ENCODE measurements at places on chromosomes 7 and 10. TPM values are rescaled to one million over a fixed set of nuclear protein-coding genes. Genes with fewer than 3 reads are reported as not detected.

DNA sequence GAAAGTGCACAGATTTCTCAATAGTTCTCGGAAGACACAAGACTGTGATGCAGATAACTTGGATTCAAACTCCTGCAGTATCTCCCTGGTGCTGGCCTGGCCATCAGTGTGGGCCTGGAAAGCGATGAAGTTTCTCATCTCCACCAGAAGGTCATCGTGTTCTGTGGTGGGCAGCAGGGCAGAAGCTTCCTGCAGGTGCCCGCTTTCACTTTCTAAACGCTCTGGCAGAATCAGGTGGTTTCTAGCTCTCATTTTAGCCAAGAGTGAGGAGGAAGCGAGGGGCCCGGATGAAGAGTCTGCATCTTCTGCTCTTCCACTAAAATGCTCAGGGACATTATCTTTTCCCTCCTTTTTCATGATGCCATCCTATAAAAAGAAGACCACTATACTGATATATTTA is 63.0 kb upstream of the DRGX start:
- DNase-seq, result no peak

DNA sequence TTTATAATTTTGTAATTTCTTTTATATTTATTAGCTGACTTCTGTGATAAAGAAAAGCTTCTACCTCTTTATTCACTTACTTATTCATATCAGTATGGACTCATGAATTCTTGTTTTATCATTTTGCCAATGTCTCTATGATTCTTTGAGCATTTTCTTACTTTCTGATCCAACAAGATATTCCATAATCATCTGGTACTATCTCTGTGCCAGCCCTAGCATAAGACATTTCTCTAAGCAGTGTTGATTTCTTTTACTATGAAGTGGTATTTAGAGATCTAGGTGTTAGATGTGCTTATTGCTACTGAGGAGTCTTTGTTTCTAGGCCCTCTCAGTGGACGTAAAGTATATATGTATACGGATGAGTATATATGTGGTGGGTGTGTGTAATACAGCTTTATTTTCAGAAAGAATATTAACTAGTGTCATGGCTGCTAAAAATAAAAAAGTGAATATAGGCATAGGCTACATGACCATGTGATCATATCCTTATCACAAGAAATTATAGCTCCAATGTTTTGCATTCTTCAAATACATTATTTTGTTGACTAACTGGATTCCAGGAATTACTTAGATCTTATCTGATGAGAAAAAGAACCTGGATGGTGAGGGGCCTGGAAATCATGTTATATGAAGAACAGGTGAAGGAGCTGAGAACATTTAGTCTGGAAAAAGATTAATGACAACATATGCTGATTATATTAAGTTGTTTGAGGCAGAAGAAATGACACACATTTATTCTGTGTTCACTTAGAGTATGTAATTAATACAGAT is 13.1 kb downstream of the PHTF2 start:
- no peak for DNase-seq

DNA sequence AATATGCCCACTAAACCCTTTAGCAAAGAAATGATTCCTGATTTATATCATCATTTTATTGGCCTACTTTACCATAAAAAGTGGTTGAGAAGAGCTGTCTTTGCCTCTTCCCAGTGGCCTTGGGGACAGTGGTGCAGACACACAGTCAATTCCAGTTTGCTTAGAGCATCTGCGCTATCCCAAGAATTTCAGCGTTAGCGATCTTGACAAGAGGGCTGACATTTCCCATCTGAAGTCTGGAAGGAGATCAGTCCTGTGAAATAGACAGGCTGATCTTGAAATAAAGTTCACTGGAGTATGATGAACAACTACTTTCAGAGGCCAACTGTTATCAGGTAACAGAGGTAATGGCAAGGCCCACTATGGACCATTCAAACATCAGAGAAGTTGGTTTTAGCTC is 475.3 kb upstream of the NRP1 start:
- DNase-seq, result no peak

GRCh38 chr10:100972904-100973535 is 3.7 kb downstream of the SEMA4G start:
- no peak for DNase-seq

GRCh38 chr10:62831346-62831745 is 15.2 kb upstream of the EGR2 start:
- DNase-seq, result no peak

- no peak for DNase-seq
These were observed 79.8 kb downstream of the ABI1 start for GRCh38 chr10:26780793-26781601.

DNA sequence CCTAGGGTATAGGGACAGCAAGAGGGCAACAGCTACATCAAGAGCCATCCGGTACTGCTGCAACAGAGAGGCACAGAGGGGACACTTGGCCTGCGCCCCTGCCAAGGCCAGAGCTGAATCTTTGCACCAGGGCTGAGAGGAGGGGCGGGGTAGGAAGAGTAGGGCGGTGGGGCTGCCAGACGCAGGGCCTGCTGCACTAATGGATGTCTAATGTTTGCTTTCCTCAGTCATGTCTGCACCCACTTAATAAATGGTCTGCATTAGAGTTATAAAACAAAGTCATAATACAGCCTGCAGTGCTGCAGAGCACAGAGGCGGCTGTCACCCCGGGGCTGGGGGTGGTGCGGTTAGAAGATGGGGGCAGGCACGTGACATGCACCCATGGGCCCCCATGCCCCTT is 42.2 kb upstream of the SLC29A3 start:
- no peak for DNase-seq

GRCh38 chr7:7505915-7506314 is 29.8 kb downstream of the COL28A1 start:
- DNase-seq, result no peak

DNA sequence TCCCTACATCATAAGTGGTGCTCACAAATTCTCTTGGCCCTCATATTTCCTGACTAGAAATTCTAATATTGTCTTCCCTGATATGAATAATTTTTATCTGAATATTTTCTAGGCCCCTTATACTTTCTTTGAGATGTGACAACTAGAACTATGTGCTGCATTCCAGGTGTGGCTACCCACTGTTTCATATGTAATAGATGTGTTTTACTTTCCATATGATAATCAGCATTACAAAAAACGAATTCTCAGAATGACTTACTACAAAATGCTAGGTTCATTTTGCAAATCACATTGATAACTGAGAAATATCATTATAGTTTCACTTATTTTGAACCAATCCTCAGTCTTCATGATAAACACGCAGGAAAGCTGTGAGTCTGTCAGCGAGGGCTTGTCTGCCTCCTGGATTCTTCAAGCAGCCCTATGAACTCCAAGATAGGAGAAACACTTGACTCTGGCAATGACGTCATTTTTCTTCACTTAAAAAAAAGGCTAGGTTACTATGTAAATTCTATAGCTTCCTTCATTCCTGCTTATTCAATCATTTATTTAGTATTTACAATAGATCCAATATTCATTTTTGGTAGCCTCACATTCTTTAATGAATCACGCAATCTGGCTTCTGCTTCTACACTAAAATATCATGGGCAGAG is 4.6 kb downstream of the WEE2 start:
- no peak for DNase-seq

GRCh38 chr10:123496375-123496774 is 169.8 kb upstream of the GPR26 start:
- DNase-seq, result no peak

GRCh38 chr7:148753224-148753623 is 54.5 kb downstream of the CUL1 start:
- DNase-seq, result no peak

DNA sequence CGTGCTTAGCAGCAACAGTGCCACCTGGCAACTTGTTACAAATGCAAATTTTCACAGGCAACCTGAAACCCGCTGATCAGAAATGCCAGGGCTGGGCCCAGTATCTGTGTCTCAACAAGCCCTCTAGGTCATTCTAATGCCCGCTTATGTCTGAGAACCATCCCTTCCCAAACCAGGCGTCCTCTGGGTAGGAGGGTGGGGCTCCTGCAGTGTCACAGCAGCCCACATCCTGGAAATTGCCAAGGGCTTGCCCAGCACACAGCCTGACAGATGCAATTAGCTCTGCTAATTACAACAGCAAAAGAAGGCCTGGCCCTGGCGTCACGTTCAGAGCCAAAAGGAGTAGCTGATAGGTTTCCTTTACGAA is 15.9 kb downstream of the ITPRIP start:
- DNase-seq, result no peak

Gene NME8
- not detected for polyA plus RNA-seq

Gene ZNF679
- not detected for polyA plus RNA-seq

Gene ADAMTS14
- polyA plus RNA-seq, result 0.46 TPM

Gene SLC39A12
- 0.04 TPM for polyA plus RNA-seq

Gene ASZ1
- not detected for polyA plus RNA-seq
